ENCODE measurements at places on chromosomes 4 and X.

DNA sequence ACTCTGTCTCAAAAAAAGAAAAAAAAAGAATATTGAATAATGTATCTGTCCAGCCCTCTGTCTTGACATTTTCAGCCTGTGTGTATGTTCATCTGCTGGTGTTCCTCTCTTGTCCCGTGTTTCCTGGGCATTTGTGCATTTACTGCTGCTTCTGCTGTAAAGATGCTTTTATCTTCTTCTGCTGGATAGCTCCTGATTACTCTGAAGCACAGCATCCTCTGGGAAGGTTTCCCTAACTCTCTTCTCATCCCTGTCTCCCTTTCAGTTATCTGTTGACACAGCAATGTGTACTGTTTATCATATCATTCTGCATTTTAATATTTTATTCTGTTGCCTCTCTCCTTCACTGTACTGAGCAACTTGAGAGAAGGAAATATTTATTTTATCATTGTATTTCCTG, 74.2 kb upstream of the HPGD start:
- DNase-seq = no peak

GRCh38 chr4:55747793-55748192, 71.8 kb upstream of the EXOC1L start:
- DNase-seq = no peak

- DNase-seq = no peak
Observed at GRCh38 chr4:28886934-28887333, 1833.2 kb upstream of the PCDH7 start.

DNA sequence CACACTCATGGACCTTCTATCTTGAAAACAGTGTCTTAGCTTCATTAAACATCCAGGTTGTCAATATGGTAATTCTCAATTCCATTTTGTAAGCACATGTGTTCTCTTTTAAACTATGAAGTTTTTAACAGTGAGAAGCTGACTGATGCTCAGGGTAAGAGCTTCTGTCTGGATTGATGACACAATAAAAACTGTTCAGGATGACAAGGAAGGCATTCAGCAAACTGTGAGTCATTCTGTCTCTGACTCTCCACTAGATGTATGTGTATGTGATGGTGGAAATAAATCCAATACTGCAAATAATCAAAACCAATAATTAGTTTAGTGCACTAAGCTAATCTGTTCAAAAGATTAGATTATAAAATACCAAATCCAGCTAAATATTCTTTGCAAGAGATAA, 115.3 kb upstream of the ARX start:
- DNase-seq = no peak

- no peak for DNase-seq
Observed at GRCh38 chrX:42149765-42150164, 226.4 kb upstream of the CASK start.

- no peak for DNase-seq
Observed at GRCh38 chr4:156829201-156829873, 142.3 kb downstream of the PDGFC start.
